ENCODE measurements at places on chromosomes 11 and 22.
A peak's percentile ranks its signal among the peaks of the same experiment; 100 is the strongest.

- no peak for DNase-seq
These were observed 13.6 kb downstream of the CD44 start for GRCh38 chr11:35152575-35152974.

- DNase-seq, result no peak
These were observed 63.4 kb downstream of the SMIM38 start for GRCh38 chr11:69218946-69219720.

- no peak for DNase-seq
These were observed 1.7 kb downstream of the DKK3 start for GRCh38 chr11:12006552-12007229.

DNA sequence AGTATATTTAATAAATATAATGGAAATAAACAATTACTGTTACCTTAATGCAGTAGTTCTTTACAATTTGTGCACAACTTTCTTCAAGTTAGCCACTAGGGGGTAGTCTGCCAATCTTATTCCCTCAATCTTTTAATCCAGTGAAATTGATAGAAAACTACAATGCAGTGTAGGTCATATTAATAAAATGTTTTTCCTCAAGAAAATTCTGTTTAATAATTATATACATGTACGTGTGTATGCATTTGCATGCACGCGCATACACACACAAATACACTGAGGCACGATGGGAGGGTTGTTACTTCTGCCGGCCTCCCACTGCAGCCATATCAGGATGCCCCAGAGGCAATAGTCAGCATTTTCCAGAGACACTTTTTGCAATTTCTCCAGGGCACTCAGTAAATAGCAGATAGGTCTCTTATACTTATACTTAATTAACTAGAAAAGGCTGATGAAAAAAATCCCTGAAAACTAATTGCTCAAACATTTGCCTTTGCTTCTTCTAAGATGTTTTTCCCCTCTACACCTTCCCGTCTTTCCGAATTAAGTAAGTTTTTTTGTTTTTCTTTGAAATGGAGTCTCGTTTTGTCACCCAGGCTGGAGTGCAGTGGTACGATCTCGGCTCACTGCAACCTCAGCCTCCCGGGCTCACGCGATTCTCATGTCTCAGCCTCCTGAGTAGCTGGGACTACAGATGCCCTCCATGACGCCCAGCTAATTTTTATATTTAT, 3.1 kb downstream of the GAB2 start:
- no peak for DNase-seq

DNA sequence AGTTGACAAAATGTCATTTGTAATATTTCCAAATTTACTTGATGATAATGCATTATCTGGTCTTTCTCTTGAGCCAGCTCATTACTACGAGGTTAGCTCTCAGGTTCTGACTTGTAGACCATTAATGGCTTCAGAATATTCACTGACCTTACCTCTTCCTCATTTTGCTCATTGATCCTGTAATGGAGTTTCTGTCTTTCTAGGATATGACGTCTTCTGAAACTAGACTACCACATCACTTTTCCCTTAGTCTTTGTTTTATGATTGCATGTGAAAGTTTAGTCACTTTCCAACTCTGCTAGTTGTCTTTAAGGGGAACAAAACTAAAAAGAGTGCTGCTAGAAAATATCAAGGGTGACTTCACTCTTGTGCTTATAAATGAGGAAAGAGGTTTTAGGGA, 697.6 kb downstream of the JRKL start:
- DNase-seq, result no peak

DNA sequence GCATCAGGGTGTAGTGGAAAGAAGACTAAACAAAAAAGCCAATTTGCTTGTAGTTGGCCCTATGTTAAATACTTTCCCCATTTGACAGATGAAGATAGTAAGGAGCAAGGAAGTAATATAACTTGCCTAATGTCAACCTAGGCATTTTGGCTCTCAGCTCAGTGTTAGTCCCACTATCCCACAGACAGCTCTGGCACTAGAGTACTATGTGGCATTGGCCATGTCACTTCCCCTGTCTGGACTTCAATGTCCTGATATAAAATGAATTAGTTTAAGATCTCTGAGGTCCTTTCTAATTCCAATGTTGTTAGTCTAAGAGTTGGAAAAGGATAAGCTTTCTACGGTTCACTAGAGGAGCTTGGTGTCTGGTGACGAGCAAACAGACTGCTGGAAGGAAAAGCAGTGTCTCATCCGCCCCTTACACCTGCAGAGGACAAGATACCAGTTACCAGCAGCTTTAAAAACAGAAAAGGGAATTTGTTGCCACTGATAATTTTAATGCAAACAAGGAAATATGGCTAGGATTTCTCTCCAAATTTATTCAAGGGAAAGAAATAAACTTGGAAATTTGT, 92.5 kb downstream of the RELT start:
- DNase-seq, result no peak

GRCh38 chr11:33704240-33705002, 3.8 kb upstream of the C11orf91 start:
- DNase-seq, result no peak

GRCh38 chr11:126879516-126879915, 121.1 kb downstream of the KIRREL3 start:
- DNase-seq, result no peak

DNA sequence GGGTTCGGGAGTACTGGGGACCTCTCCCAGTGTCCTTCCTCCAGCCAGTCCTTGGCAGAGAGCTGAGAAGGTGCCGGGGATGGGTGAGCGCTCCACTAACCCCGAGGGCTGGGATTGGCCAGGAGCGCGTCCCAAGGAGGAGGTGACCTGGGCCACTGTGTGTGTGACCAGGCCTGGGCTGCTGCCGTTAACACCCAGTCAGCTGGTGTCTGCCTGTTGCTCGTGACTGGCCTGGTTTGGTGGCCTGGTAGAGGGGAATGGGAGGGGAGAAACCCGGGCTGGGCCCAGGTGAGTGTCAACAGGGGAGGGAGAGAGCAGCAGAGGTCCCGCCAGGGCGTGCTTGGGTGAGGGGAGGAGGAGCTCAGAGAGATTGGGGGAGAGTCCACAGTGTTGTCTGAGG, 29.9 kb upstream of the GRAMD4 start:
- DNase-seq, result no peak

GRCh38 chr22:26362471-26362870, 66.6 kb upstream of the ASPHD2 start:
- DNase-seq, result no peak

GRCh38 chr11:64466115-64466718, 107.3 kb downstream of the RPS6KA4 start:
- no peak for DNase-seq

DNA sequence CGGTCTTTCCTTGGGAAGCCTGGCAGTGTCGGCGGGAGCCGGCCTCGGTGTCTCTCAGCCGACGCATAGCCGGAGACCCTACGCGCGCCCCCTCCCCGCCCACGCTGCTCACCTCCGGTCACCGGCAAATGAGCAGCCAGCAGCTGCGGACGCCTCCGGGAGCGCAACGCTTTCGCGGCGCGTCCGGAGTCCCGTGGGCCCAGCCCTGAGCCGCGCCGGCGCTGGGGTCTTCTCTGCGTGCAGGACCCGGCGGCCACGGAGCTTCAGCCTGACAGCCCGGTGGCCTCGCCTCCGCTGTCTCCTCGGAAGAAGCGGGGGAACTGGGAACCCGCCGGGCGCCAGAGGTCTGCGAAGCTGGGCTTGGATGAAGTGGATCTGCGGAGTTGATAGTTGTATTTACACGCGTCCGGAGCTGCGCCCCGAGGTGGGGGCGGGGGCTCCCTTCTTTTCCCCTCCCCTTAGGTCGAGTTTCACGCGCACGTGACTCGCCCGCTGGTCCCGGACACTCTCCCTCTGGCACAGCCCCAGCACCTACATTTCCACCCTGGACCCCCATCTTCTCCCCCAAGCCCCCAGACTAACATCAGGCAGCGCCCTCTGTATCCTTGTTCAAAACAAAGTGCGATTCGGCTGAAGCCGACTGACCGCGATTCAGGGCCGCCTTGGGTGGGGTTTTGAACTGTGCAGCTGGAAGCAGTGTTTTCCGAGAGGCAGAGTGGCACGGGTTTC, at the start of gene SLC43A1:
Gene SLC43A1 (minus strand): TSS at position 371 of the 729 bp plus-strand sequence. CDS start 1,591 bp downstream, outside the sequence.
- peak; percentile 43 for DNase-seq

- no peak for DNase-seq
These were observed 13.6 kb upstream of the MPPED1 start for GRCh38 chr22:43398246-43398645.

GRCh38 chr11:72191961-72192381, at the start of gene FOLR1:
Gene FOLR1 (plus strand): TSS chr11:72192140. CDS start chr11:72192174, 34 bp downstream.
- DNase-seq, result no peak

GRCh38 chr22:30036656-30037055, 43.6 kb upstream of the HORMAD2 start:
- no peak for DNase-seq

GRCh38 chr11:118318581-118319336, 14.2 kb downstream of the CD3E start:
- DNase-seq, result no peak

DNA sequence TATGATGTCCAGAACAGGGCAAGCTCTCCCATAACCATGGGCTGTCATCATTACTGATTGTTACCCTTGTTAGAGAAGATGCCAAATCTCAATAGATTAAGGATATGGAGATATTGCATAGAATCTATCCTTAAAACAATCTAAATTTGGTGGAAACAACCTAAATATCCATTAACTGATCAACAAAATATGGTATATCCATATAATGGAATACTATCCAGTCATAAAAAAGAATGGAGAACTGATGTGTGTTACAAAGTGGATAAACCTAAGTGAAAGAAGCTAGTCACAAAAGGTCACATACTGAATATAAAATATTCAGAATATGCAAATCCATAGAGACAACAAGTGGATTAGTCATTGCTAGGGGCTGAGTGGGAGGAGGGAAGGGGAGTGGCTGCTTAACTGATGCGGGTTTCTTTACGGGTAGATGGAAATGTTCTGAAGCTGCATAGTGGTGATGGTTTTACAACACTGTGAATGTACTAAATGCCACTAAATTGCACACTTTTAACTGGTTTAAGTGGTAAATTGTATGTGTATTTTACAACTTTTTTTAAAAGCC, 36.1 kb upstream of the SMCO4 start:
- DNase-seq, result no peak

GRCh38 chr22:17368554-17369438, 464 bp upstream of the CECR2 start:
- DNase-seq, result peak; percentile 1

DNA sequence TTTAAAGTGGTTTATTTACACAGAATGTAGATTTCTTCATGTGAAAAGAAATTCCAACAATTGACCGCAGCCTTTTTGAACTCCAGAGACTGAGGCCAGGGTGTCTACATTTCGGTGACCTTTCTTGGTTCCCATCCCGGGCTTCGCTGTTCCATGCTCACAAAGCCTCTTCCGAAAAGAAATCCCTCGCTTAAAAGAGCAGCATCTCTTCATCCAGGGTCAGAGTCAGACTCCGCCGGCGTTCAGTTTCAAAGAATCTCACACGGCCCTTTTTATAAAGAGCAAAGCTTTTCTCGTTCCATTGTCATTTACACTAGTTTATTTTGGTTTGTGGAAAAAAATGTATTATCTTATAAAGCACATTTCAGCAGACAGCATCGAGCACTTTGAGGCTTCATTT, 530.6 kb upstream of the B3GAT1 start:
- DNase-seq, result no peak

GRCh38 chr22:20909543-20910303, 7.5 kb upstream of the CRKL start:
- DNase-seq, result no peak

- no peak for DNase-seq
These were observed 121.7 kb downstream of the PARVA start for GRCh38 chr11:12499071-12499470.

DNA sequence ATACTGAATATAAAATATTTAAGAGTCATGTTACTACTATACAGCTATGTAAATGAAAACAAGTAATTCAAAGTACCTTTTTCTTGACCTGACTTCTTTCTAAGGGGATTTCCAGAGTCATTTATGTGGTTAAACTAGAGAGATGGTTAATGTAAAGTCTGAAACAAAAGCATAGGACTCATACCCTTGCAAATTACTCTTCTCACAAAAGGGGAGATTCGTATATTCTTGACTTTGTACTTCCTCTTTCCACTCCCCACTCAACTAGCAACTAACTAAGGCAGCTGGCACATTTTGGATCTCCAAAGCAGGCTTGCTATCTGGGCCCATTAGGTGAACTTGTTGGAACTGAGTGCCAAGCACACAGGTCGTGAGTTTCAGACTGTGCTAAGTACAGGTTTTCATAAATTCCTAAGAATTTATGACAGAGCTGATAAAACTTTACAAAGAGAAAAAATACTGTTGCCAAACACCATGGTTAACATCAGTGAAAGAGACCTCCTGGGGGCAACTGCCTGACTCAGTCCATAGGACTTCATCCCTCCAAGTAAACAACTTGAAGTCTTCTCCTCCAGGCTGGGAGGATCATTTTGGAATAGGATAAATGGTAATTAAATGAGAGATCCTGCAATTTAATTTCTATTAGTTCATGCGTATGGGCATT, 77.0 kb upstream of the DDI1 start:
- no peak for DNase-seq

DNA sequence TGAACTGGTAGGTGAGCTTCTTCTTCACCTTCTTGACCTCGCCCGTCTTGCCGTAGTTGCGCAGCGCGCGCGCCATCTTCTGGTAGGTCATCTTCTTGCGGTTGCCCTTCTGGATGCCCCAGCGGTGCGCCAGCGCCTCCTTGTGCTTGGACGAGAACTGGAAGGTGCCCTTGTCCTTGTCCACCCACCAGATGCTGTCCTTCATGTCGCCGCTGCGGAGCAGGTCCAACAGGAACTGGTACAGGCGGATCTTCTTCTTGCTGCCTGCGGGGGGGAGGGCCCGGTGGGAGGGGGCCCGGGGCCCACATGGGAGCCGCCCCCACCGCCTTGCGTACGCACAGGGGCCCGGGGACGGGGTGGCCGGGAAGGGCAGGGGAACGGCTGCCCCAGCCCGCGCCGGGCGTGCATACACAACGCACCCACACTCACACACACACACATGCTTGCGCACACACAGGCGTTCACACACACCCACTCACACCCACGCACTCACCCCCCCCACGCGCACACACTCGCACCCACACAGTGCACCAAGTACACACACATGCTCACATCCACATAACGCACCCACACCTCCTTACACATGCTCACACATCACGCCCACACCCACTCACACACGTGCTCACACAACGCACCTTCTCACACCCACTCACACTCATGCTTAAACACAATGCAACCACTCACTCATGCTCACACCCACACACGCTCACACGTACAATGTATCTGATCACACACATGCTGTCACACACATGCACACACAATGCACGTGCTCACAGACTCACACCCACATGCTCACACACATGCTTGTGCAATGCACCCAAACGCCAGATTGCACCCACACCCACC, 3.0 kb upstream of the MYBPC3 start:
- no peak for DNase-seq

- DNase-seq, result no peak
These were observed 148.9 kb upstream of the CEP126 start for GRCh38 chr11:101765932-101766331.

DNA sequence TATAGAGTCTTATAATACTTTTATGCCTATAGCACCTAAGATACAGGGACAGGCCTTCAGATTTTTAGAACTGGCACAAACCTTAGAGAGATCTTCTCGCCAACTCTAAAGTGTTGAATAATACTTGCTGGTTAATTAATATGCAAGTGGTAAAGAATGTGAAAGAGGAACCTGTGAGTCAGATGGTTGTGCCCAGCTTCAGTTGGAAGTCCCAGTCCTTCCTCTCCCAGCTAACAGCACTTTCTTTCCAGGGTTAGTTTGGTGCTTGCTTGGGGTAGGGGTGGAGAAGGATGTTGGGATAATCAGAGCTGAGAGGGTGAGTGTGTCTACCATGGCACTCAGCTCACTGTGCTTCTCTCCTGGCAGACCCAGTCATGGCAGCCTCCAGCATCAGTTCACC, 4.9 kb upstream of the TMEM132A start:
- DNase-seq, result no peak

All from stimulated activated CD4-positive, alpha-beta T cell treated with anti-CD3 and anti-CD28 coated beads, Interleukin-12 subunit alpha, Interleukin-12 subunit beta, amount 100 ng/mL, for 4 hours (primary cell).